ENCODE measurements at places on chromosomes 11 and 22.

GRCh38 chr11:69559181-69559580 is 77.7 kb downstream of the LINC01488 start:
- DNase-seq = no peak

- DNase-seq = no peak
Observed at GRCh38 chr22:27874185-27874584, 44.9 kb downstream of the PITPNB start.

GRCh38 chr11:27218421-27219038 is 144.5 kb downstream of the CCDC34 start:
- no peak for DNase-seq

DNA sequence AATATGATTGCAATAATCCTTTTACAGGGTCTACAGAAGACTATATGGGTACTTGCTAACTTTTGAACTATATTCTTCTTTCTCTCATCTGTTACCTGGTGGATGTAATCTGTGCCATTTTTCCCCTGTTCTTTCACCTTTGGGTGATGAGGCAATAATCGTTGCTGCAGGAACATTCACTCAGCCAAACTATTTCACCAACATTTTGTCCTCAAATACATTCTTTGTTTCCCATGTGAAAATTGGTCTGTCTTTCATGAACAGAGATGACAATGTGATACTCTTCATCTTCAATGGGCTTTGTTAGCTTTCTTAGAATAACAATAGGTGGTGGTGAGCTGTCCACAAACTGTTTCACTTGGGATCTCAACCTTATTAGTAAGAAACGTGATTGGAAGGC is 52.1 kb upstream of the CAPRIN1 start:
- DNase-seq = no peak

DNA sequence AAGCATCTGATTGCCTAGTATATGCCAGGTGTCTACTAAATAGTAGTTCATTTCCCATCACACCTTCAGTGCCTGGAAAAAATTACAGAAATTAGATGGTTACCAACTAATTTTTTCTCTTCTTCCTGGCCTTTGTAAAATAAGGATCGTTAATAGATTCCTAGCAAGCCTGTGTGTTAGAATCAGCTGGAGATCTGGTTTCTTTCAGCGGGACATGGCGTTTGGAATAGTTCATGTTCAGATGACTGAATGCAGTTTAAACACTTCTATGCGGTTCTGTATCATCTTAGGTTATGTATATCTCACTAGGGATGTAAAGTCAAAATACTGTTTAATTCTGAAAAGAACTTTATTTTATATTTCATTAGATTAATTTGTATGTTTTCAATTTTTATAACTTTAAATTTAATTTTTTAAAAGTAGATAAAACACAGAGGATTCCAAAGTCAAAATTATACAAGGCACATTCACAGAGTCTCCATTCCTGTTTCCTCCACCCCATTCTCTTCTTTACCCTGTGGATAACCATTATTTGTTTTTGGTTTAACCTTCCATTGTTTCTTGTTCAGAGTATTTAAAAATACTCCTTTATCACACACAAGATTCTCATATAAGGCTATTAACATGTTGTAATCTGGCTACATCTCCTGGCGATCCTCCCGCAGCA is 132.8 kb downstream of the ATXN10 start:
- no peak for DNase-seq

DNA sequence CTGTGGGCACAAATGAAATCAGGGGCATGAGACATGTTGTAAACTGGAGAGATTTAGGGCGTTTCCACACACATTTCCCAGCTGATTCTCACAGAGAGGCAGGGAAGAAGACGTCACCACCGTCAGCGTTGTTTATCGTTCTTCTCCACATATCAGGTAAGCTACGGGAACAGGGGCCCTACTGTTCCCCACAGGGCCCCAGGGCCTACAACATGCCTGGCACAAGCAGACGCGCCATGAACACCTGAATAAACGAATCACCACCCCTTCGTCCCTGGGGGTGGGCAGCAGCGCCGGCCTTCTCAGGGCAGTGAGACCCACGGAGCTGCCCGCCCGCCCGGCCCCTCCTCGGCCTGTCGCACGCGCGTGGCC is 342 bp downstream of the EFCAB6 start:
- DNase-seq = no peak

GRCh38 chr22:24765166-24765565 is 9.4 kb downstream of the PIWIL3 start:
- DNase-seq = no peak

DNA sequence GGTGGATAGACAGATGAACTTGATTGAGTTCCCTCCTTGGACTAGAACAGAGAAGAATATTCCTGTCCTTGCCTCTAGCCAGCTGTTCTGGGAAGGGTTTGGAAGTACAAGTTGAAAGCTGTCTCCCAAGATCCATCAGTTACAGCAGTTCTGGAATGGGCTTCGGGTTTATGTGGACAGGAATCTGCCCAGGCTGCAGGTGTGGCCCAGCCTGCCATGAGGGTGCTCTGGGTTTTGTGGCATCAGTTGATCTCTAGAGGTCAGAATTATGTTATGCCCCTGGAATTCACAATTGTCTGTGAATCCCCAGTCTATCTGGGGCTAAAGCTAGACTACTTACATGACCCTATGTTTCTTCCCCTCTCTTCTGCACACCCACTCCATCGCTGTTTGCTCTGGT is 4.9 kb upstream of the MICAL2 start:
- no peak for DNase-seq
